ENCODE measurements at places on chromosomes 16 and 17.

DNA sequence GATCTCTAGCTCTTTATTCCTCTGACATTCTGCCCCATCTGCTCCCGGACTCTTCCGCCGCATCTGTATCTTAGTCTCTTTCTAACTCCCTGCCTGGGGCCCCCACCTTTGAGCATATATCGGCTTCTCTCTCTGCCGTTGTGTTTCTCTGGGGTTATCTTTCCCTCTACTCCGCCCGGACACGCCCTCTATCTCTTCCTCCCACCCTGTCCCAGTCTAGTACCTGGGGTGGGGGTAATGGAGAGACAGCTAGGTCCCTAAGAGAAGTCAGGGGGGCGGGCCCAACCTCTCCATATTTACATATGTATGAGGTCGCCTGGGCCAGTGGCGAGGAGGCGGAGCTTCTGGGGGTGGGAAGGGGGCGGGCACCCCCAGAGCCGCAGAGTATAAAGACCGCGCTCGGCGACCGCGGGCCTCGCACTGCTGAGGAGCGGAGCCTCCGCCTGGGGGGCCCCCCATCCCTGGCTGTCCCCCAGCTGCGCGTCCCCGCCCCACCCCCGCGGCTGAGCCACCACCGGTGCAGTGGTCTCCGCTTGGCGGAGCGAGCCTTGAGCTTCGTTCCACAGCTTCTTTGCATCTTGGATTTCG, at the start of gene ATP1B2:
Gene ATP1B2 (plus strand): TSS at position 418 of the 588 bp plus-strand sequence. CDS start 593 bp downstream, outside the sequence.
- peak; percentile 46 for DNase-seq

- DNase-seq: peak; percentile 35
Observed at GRCh38 chr17:42536372-42537155, 523 bp downstream of the NAGLU start.

GRCh38 chr17:81518113-81518784, 5.7 kb upstream of the ACTG1 start:
- no peak for DNase-seq

DNA sequence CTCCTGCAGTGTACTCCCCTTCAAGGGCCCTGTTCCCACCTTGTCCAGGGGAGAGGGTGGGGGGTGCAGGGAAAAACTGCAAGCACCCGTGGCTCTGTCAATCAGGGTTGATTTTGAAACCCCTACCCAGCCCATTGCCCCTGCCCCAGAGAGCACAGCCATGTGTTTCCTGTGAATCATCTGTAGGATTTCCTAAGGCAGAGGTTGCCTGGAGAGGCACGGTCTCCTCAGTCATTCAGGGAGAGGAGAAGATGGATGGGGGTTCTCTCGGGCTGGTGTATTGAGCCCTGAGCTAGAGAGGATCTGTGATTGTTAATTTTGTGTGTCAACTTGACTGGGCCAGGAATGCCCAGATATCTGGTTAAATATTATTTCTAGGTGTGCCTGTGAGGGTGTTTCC, 3.5 kb upstream of the AGRP start:
- DNase-seq: no peak

DNA sequence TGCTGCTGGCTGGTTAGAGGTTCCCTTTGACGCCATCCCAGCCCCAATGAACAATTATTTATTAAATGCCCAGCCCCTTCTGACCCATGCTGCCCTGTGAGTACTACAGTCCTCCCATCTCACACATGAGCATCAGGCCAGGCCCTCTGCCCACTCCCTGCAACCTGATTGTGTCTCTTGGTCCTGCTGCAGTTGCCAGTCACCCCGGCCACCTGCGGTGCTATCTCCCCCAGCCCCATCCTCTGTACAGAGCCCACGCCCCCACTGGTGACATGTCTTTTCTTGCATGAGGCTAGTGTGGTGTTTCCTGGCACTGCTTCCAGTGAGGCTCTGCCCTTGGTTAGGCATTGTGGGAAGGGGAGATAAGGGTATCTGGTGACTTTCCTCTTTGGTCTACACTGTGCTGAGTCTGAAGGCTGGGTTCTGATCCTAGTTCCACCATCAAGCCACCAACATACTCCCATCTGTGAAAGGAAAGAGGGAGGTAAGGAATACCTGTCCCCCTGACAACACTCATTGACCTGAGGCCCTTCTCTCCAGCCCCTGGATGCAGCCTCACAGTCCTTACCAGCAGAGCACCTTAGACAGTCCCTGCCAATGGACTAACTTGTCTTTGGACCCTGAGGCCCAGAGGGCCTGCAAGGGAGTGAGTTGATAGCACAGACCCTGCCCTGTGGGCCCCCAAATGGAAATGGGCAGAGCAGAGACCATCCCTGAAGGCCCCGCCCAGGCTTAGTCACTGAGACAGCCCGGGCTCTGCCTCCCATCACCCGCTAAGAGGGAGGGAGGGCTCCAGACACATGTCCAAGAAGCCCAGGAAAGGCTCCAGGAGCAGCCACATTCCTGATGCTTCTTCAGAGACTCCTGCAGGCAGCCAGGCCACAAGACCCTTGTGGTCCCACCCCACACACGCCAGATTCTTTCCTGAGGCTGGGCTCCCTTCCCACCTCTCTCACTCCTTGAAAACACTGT, 11.3 kb downstream of the CX3CL1 start:
- no peak for DNase-seq
